ENCODE measurements at places on chromosomes 3 and 15. TPM values are rescaled to one million over a fixed set of nuclear protein-coding genes. Genes with fewer than 3 reads are reported as not detected.

GRCh38 chr3:160840590-160840989 is 84.6 kb downstream of the PPM1L start:
- no peak for DNase-seq

GRCh38 chr15:98177966-98178592 is 217.6 kb downstream of the ARRDC4 start:
- DNase-seq, result no peak

- no peak for DNase-seq
Observed at GRCh38 chr3:62795978-62796657, 79.1 kb downstream of the CADPS start.

DNA sequence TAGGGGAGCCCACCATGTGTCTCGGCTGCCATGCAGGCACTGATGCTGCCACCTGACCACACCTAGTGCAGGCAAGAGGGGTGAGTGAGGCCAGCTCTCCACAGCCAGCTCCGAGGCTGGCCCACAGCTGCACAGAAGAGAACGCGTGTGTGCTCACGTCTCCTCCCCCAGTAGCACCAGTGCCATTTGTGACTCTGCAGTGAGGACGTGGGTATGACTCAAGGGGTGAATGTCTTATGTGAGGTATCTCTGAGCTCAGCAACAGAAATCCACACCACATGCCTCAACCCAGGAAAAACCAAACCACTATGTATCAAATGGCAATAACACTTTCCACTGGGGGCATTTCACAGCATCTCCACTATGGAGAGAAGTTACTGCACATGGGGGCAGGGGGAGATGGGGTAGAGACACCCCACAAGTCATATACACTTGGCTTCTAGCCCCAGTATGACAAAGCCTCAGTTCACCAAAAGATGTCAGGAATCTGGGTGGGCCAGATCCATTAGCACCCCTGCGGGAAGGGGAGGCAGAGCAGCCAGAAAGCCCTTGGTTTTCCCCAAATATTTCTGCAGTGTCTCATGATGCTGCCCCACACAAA is 87.6 kb downstream of the LRIG1 start:
- DNase-seq, result no peak

DNA sequence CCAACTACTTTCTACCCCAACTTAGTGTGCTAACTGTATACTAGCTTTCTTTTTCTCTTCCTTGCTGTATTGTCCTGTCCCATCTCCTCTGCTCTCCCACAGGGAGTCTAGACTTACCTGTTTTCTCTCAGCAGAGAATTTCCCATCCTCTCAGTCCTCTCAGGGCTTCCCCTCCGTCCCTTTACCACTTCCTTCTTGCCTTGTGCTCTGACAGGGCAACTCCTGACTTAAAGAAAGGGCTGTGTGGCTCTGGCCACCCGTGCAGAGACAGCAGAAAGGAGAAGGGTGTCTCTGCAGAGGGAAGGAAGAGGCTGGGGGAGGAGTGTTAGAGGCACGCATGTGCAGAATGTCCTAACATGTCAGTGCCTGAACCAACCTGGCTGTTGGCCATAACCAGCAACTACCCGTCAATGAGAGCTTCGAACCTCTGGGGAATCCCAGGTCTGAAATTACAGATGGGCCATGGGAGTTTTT is at the start of gene GCSAM:
TSS of gene GCSAM (minus strand) at position 274 of the 474 bp plus-strand sequence. CDS start at position 146, 128 bp downstream.
- no peak for DNase-seq

GRCh38 chr3:55490276-55490913 is 3.3 kb upstream of the WNT5A start:
- DNase-seq, result no peak

DNA sequence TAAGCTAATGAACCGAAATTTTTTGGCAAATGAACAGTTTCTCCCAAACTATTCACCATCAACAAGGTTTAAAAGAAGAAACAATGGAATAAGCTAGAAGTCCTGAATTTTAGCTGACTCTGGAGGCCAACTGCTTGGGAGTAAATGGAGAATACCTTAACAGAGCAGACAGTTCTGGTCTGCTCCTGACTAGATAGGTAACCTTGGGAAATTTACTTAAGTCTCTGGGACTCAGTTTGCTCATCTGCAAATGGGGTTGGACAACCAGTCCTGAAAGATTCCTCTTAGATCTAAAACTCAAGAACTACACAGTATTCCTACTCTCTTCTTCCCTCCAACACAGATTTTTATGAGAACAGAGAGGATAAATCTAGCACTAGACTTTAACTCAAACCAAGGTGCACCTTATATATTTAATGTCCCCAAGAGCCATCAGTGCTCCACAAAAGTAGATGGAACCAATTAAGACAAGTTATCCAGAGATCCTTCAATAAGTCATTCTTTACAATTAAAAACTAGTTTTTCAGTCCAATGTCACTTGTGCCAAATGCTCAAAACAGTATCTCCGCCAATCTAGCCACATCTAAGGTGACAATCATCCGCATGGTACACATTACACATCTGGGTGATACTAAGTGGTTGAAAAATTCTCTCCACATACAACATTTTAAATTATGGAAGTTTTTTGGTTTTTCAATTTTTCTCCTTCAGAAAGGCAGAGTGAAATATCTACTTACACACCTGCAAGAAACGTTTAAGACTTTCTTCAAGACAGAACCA is 1.5 kb downstream of the RHOA start:
- no peak for DNase-seq

DNA sequence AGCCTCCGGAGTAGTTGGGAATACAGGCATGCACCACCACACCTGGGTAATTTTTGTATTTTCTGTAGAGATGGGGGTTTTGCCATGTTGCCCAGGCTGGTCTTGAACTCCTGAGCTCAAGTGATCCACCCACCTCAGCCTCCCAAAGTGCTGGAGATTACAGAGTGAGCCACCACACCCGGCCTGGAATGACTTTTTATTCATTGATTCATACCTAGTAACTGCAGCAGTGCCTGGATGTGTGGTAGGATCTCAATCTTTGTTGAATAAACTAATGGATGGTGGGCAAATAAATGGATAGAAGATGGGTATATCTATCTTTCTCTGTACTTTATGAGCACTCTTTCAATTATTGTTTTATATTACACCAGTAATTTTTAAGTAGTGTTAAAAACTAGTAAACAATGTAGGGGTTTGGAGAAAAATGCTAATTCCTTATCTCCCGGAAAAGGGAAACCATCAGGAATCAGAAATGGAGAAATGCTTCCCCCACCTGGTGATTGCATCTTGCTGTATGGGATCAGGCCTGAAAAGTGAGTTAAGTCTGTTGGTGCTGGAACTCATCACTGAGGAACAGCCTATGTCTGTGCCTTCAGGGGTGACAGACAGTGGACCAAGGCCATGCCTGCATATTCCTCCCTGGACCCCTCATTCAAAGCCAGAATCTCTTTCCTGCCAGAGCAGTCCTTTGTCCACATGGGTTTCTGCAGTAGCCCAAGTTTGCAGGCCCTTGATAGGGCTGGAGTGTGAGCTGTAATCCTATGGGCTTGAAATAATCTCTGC is 161.0 kb upstream of the CTDSPL start:
- DNase-seq, result no peak

DNA sequence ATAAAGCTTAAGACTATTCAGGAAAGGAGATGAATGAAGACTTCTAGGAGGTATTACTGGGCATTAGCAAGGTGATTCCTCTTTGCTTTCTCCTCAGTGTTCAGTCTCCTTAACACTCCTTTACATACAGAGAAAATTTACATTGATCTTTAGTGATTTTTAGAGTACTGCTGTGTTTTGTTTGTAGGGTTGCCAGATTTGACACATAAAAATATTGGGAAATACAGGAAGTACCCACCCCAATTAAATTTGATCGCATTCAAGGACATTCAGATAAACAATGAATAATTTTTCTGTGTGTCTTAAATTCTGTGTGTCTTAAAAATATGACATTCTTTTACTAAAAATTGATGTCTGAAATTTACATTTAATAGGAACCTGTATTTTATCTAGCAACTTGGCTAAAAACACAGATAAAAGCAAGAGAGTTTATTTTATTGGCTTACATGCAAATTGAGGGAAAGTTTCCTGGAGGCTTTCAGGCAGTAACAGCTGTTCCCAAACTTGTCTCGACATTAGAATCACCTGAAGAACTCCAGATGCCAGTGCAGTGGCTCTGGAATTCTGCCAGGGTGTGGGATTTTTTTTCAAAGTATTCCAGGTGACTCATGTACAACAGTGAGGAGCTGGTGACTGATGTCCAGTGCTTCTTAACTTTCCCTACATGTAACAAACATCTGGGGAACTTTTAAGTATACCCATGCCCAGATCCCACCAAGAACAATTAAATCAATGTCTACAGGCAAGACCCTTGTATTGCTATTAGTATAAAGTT is 23.4 kb upstream of the PLOD2 start:
- DNase-seq, result no peak

GRCh38 chr3:14925729-14926591 is 21.4 kb upstream of the NR2C2 start:
- DNase-seq, result no peak

FAM219B gene
- total RNA-seq, result 89.9 TPM

DNA sequence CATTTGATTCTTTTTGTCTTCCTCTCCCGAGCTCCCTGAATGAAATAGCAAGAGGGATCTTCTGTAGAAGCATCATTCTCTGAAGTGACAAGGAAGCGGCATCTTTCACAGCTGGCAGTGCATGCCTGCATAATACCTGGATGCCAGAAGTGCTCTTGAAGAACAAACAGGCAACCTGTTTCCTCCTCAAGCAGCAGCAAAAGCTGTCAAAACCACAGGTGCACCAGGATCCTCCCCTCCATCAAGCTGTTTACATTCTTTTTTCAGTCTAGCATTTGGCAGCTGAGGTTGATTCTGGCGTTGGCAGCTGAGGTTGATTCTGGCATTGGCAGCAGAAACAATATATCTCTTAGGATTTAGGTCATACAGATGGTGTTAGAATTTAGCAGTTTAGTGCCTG is 979.0 kb downstream of the TUSC7 start:
- no peak for DNase-seq

GRCh38 chr15:73608941-73609340 is 24.2 kb downstream of the NPTN start:
- no peak for DNase-seq

GRCh38 chr15:70569714-70570231 is 193.6 kb downstream of the UACA start:
- DNase-seq, result no peak

SV2B gene
- 9.6 TPM for total RNA-seq

GRCh38 chr3:117019082-117019713 is 309.6 kb downstream of the TUSC7 start:
- DNase-seq, result no peak

DNA sequence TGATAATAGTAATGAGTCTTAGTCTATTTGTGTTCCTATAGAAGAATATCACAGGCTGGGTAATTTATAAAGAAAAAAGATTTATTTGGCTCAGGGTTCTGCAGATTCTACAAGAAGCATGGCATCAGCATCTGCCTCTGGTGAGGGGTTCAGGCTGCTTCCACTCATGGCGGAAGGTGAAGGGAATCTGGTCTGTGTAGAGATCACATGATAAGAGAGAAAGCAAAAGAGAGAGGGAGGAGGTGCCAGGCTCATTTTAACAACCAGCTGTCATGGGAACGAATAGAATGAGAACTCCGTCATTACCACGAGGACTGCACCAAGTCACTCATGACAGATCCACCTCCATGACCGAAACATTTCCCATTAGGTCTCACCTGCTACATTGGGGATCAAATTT is 664.0 kb upstream of the SGO1 start:
- no peak for DNase-seq

CHRNB4 gene
- total RNA-seq, result not detected

DNA sequence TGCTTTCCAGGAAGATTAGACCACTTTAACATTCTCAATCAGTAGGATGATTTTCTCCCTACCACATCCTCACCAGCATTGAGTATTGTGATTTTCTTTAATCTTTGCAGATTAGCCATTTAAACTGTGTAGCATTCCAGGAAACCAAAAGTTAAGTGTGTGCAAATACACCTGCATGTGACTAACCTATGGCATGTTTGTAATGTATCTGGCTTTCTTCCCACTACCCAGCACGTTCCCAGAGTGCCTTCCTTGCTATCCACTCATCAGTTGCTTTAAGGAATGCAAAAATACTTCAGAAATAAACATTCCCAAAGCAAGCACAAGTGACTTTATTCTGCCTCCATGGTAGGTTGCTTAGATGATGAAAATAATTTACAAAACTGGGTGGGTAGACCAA is 74.2 kb downstream of the ATG7 start:
- no peak for DNase-seq

DNA sequence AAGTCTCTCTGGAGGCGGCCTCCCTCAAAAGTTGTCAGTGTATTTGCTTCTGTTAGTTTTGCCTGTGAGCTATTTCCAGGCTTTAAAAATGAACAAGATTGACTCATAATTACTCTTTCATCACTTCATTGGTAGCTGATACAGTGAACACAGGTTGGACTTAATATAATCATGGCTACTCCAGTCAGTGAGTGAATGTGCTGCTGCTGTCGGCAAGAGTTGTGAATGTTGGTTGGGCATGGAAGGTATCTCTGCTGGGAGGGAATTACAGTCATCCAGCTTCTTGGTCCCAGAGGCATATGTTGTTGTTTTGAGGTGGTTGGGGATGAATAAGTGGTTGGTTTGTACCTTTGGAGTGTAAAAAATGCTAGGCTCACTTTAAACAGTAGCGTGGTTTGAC is 11.5 kb downstream of the TCF12 start:
- DNase-seq, result no peak

- DNase-seq, result no peak
Observed at GRCh38 chr15:51580982-51581381, 41.6 kb downstream of the DMXL2 start.

GRCh38 chr3:189057369-189057768 is 114.4 kb upstream of the TPRG1 start:
- DNase-seq, result no peak

GRCh38 chr15:71093054-71094024 is 21.9 kb upstream of the THSD4 start:
- no peak for DNase-seq

RTP1 gene
- total RNA-seq, result not detected

ACAN gene
- not detected for total RNA-seq

PROS1 gene
- 98.8 TPM for total RNA-seq

DNA sequence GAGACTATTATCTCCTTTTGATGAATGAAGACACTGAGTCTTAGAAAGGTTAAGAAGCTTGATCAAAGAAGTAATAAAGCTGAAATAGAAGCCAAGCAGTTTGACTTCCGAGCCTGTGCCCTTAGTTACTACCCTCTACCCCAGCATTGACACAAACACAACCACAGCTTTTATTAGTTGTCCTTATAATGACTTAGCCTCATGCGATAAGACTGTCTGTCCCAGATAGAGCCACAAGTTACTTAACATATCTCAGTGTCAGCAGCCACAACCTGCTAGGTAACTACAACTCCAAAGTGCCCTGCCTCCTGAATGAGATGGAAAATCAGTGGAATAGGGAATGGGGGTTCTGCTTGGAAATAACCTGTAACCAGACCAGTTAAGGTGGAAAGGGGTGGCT is 781.6 kb upstream of the CFAP20DC start:
- DNase-seq, result no peak

TFG gene
- total RNA-seq, result 108 TPM

DNA sequence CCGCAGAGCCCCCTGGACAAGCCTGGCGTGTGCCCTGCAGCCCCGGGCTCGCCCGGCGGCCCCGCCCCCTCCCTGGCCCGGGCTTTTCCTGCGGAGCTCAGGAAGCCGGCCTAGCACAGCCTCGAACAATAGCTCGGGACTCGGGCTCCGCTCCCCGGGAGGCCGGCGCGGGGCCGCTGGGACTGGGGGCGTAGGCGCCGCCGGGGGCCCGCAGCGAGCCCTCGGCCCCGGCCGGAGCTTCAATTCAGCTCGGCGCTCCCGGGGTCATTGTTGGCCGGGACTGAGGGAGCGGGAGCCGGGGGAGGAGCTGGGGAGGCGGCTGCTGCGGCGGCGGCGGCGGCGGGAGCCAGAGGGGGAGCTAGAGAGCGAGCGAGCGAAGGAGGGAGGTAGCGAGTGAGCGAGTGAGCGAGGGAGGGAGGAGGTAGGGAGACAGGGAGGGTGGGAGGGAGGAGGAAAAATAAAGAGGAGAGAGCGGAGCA is 41.0 kb upstream of the ROPN1 start:
- DNase-seq, result peak; percentile 33

KLHL6 gene
- total RNA-seq, result 21.5 TPM
